SK-N-SH (cell line): ENCODE measurements at places on chromosomes 6 and 20. TPM values are rescaled to one million over a fixed set of nuclear protein-coding genes. Genes with fewer than 3 reads are reported as not detected.

Gene FAM209B
- not detected in 2 replicates for polyA plus RNA-seq

DNA sequence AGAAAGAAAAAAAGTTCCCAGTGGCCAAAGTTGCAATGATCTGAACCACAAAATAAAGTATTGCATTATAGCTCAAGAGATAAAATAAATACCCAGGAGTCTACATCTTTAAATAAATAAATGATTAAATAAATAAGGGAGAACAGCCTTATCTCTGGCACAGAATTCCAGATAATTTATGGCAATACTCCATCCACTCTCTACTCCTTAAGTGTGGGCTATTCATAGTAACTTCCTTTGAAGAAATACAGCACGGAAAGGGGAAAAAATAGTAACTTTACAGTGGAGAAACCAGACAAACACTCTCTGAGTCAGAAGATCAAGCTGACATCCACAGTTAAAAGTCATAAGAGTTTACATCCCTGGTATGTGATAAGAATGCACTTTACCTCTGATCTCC, 11.6 kb downstream of the AURKA start:
- H3K4me3 ChIP-seq, result no peak overlapping the region
- H3K4me1 ChIP-seq, result no peaks in the 10 kb centered on the region; the same call in none of the 2 replicates
- H3K27me3 ChIP-seq, result no peaks in the 10 kb centered on the region
- H3K36me3 ChIP-seq, result peaks cover 43% of the 10 kb centered on the region
- H3K27ac ChIP-seq, result peak overlapping the region; percentile 31; the same call in 1 of the 2 replicates

DNA sequence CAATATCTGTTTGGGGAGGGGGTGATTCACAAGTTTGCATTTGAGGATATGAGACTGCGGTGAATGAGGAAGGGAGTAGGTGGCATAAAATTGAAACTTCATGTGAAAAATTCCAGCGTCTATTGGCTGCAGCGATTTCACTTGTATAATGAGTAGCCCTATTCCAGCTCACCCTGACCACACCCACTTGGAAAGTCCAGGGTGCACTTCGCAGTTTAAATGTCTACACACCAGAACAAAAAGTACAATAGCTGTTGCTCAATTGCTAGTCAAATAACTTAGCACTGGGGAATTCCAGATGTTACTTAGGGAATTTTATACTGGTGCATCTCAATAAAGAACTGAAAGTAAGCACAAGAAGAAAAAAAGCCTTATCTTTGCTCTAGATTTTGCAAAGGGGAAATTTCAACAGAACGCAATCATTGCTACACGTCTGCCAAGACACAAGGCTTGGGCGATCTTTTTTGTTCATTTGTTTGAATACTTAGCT, 6.3 kb downstream of the TNFAIP3 start:
- DNase-seq, result no peak
- no peaks in the 10 kb centered on the region; the same call in 1 of the 2 replicates for H3K27me3 ChIP-seq
- no peak overlapping the region for H3K4me3 ChIP-seq
- no peaks in the 10 kb centered on the region for H3K36me3 ChIP-seq

DNA sequence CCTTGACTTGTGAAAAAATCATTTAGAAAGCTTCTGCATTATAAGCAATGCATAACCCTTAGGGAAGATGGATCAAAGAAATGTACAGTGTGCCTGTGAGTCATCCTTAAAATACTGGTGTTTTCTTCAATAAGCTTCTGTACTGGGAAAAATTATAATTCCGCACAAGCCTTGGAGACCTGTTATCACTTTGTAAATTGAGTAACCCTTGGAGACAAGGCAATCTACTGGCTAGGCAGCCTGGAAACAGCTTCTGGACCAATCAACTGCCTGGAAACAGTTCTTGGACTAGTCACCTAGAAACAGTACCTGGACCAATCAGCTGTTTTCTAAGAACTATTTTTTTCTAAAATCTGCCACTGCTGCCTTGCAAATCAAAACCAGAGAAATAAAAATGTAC, 25.8 kb upstream of the RNGTT start:
- no peak overlapping the region for H3K4me3 ChIP-seq
- no peak for DNase-seq
- no peaks in the 10 kb centered on the region for H3K36me3 ChIP-seq
- H3K27ac ChIP-seq, result no peak overlapping the region
- H3K4me1 ChIP-seq, result no peaks in the 10 kb centered on the region

DNA sequence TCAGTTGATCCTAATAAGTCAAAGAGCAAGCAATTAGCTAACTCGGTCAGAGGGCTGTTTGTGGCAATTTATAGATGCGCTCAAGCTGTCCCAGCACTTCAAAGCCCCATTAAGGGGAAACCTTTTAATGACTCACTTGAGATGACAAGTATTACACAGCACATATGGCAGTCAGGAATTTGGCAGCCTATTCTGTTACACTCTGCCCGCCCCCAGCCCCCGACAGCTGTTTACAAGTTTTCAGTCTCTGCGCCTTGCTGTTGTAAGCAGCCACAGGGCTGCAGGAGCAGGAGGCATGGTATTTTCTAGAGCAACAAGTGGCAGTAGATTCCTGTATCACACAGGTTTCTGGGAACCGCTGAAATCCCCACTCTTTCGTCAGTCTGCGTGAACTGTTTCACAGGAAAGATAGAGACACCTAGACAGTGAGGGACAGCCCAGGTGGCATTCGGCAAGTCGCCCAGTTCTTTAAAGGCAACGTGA, 263.0 kb downstream of the FOXC1 start:
- H3K27me3 ChIP-seq, result no peaks in the 10 kb centered on the region
- H3K4me1 ChIP-seq, result peaks cover 7% of the 10 kb centered on the region; the same call in 1 of the 2 replicates
- H3K36me3 ChIP-seq, result no peaks in the 10 kb centered on the region
- no peak overlapping the region for H3K27ac ChIP-seq
- H3K4me3 ChIP-seq, result no peak overlapping the region
- DNase-seq, result peak; percentile 52

DNA sequence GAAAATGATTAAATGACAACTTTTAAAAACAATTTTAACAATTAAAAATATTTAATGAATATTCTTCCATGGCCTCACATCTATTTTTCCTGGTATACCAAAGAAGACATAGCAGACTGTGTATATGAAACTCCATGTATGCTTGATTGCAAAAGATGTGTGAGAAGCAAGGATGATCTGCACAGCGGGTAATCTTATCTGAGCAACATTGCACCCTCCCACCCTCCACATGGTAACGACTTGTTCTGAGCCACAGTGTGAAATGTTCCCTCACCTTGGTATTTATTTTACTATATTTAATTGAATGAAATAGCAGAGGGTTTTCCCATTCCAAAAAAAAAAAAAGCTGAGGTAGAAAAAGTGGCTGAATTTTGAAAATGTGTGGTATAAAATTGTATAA, 204.4 kb downstream of the SYNE1 start:
- H3K4me1 ChIP-seq, result no peaks in the 10 kb centered on the region
- H3K36me3 ChIP-seq, result peaks cover 7% of the 10 kb centered on the region; the same call in 1 of the 2 replicates
- no peak overlapping the region for H3K27ac ChIP-seq
- DNase-seq, result no peak
- H3K4me3 ChIP-seq, result no peak overlapping the region
- H3K27me3 ChIP-seq, result no peaks in the 10 kb centered on the region

GRCh38 chr6:169971081-169971861, 219.8 kb downstream of the ERMARD start:
- no peak overlapping the region for H3K27ac ChIP-seq
- no peaks in the 10 kb centered on the region for H3K27me3 ChIP-seq
- DNase-seq, result peak; percentile 21
- H3K4me1 ChIP-seq, result no peaks in the 10 kb centered on the region
- no peaks in the 10 kb centered on the region for H3K36me3 ChIP-seq

DNA sequence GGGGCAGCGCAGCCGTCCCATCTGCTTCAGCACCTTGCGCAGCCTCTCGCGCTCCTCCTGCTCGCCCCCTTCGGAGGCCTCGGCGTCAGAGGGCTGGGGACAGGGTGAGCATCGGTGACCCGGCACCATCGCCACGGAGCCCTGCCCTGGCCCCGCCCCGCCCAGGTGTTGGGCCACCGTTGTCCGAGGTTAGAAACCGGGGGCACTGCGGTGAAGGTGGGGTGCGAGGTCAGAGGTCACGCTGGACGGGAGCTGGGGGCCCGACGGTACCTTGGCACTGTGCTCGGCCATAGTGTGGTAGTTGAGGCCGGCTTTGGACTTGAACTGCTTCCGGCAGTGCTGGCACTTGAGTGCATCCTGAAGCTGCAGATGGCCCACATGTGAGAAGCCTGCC, 6.4 kb downstream of the ZNF512B start:
- H3K27me3 ChIP-seq, result no peaks in the 10 kb centered on the region
- H3K36me3 ChIP-seq, result no peaks in the 10 kb centered on the region
- H3K4me3 ChIP-seq, result no peak overlapping the region
- no peak for DNase-seq
- peaks cover 2% of the 10 kb centered on the region; the same call in 1 of the 2 replicates for H3K4me1 ChIP-seq

GRCh38 chr20:58695084-58695722, 2.6 kb downstream of the NPEPL1 start:
- no peak overlapping the region for H3K4me3 ChIP-seq
- no peaks in the 10 kb centered on the region; the same call in 1 of the 2 replicates for H3K4me1 ChIP-seq
- H3K27ac ChIP-seq, result no peak overlapping the region
- no peaks in the 10 kb centered on the region; the same call in 1 of the 2 replicates for H3K36me3 ChIP-seq
- no peak for DNase-seq
- no peaks in the 10 kb centered on the region for H3K27me3 ChIP-seq

- no peaks in the 10 kb centered on the region for H3K27me3 ChIP-seq
- no peaks in the 10 kb centered on the region for H3K4me1 ChIP-seq
- no peaks in the 10 kb centered on the region for H3K36me3 ChIP-seq
- no peak overlapping the region for H3K27ac ChIP-seq
These were observed 107.2 kb upstream of the PLEKHG1 start for GRCh38 chr6:150492507-150492906.

Gene APOM
- polyA plus RNA-seq, result 6.8 and 7.2 TPM in 2 replicates
